Stimulated activated CD4-positive, alpha-beta T cell treated with anti-CD3 and anti-CD28 coated beads, Interleukin-1b, Interleukin-23, amount 100 ng/mL, for 1 hour (primary cell): ENCODE measurements at places on chromosomes 5 and 9.

DNA sequence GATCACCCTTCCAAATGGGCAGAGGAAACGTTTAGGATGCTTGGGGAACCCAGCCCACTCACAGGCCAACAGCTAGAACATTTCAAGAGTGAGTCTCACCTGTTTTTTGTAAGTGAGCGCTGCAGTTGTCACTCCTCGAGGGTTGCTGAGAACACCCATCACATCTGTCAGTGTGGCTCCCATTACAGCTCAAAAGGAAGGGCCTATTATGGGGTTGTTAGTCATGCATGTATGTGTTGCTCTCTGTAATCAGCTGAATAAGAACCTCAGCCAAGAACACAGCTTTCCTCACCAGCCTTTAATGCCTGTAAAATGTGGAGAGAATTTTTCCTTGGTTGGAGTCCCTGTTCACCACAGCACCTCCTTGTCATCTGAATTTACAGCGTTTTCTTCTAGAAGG is 196.3 kb upstream of the KLF4 start:
- no peak for DNase-seq

- DNase-seq: no peak
These were observed 67.5 kb upstream of the RAPGEF1 start for GRCh38 chr9:131807144-131807983.

DNA sequence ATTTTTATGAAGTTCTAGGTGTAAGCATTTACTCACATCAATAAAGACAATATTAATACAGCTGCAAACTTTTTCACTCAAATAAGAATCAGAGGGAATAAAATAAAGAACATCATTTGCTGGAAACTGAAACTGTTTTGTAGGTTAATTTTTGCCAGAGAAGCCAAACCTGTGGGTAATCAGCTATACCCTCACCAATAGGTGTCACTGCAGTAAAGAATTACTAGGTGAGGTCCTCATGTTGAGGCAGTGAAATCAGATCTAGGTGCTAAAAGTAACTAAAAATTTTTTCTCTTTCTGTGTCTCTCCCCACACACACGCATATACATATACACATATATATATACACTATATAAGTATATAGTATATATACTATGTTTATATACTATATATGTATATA is 1016.3 kb upstream of the SEMA6A start:
- DNase-seq: no peak

DNA sequence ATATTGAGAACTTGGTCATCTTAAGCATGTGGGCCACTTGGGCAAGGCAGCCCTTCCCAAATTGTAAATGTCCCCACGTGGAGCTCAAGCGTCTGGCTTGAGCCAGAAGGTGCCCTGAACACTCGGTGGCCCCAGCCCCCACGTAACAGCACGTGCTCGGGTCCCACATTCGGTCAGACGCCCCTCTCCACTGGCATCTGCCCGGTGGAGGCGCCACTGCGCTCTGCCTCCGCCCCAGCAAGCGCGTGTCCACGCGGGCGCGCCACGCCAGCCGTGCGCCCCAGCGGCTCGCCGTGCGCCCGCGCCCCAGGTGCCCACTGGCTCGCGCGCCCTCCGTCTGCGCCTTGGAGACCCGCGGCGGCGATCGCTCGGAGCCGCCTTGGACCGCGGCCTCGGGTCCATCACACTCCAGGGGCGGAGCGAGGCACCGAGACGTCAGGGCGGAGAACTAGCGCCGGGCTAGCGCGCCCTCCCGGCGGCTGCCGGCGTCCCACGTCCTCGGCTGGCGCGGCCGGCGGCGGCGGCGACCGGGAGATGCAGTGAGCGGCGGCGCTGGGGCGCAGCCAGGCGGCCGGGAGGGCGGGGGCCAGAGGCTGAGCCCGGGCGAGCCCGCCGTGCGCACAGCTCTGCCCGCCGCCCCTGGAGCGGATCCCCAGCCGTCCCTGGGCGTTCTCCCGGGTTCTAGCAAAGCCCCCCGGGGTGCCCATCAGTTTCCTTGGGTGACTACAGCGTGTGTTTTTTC is at the start of gene PALM2AKAP2:
TSS of gene PALM2AKAP2 (plus strand) at position 488 of the 742 bp plus-strand sequence. CDS start 291 bp downstream, outside the sequence.
- no peak for DNase-seq

GRCh38 chr5:154358516-154359220 is 87.1 kb upstream of the SAP30L start:
- DNase-seq: no peak

GRCh38 chr5:102758576-102758975 is 3.5 kb downstream of the PAM start:
- DNase-seq: no peak

DNA sequence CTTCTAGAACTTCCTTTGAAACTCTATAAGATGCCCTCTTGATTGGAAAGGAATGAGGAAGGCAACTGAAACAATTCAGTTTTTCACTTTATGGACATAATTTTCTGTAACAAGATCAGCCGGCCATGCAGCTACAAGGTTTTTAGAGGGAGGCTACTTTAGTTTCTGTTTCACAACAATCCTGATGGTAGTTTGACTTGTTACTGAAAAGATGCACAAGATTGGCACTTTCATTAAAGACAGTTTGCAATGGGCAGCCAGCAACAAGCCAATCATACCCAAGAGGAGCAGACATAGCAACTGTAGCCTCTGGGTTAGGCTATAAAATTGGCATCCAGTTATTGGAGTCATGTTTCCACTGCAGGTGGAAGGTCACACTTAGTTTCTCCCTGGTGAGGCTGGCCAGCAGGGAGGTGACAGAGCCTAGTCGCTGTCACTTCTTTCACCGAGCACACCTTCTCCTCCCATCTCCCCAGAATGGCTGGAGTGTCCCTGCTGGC is 74.3 kb upstream of the TGFBR1 start:
- no peak for DNase-seq

DNA sequence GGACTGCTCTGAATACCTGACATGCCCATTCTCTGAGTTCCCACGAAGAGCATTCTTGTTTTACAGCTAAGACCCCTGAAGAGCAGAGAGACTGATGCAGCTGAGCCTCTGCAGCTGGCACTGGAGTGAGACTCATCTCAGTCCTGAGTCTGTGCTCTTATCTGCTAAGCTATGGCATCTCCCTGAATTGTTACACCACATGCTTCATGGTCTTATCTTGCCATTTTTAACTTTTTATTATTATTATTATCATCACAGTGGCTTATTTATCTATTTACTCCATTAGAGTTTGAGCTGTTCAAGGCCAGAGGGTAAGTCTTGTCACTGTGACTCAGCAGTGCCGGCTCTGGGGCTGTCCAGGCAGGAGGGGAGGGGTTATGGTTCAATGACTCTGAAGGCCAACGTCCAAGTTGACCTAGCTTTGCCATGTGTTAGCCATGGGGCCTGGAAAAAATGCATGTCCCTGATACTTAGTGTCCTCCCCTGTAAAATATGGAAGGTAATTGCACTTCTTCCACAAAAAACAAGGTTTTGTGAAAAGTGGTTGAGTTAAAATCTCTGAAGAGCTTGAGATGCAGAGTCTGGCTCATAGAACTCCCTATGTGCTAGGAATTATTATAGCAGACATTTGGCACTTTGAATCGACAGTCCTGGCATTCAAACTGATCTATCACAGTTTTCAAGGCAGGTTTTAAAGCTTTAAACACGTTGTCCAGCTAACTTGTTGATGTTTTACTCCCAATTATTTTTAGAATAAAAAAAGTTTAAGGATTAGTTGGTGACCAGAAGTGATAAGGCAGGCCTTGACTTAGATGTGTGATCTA is 94.6 kb downstream of the ALDH1A1 start:
- DNase-seq: no peak

DNA sequence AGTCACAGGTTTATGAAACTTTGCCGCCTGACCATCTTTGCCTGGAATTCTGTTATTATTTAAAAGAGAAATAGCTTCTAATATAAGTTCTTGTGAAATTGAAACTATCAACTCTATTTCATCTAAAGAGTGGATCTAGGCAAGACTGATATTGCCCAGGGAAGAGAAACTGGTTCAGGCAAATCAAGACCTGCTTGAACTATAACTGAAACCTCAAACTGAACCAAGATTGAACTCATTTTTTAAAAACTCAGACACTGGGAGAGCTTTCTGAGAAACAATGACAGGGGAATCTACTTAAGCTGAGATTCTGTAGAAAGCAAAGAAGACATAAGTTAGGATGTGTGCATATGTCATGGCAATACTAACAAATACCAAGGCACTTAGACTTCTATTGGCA is 815.8 kb downstream of the BRINP1 start:
- no peak for DNase-seq

- no peak for DNase-seq
These were observed 164.3 kb upstream of the ST8SIA4 start for GRCh38 chr5:101067429-101067828.

DNA sequence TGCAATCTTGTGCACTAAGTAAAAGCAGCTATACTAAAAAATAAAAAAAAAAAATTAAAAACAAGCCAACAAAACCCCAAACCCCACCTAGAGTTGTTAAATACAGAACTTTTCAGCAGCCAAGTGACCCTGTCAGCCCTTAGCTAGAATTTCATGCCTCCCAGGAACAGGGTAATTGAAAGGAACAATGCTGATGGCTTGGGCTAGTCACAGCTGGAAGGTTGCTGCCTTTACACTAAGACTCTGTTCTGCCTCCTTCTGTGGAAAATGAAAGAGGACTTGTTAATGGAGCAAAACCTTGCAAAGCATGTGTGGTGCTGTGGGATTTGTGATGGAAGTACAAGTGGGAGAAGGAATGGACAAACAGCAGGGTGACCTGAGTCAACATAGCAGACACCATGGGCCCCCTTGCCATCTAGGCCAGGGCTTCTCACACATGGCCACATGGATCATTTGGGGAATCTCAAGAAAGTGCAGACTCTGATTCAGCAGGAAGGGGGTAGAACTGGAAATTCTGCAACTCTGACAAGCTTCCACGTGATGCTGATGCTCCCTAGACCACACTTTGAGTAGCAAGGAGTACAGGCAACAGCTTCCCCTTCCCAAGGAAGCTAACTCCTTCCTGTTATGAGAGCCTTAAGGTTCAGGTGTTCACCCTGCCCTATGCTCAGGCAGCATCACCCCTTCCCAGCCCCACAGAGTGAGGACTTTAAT is 14.9 kb upstream of the TMEM252 start:
- DNase-seq: no peak
